Endothelial cell of umbilical vein (primary cell): ENCODE measurements at places on chromosomes 2 and 18. TPM values are rescaled to one million over a fixed set of nuclear protein-coding genes. Genes with fewer than 3 reads are reported as not detected.

HOXD3 gene
- 15.3 and 20.9 TPM in 2 replicates for total RNA-seq

- H3K27ac ChIP-seq: no peak overlapping the region
- no peaks in the 10 kb centered on the region for H3K36me3 ChIP-seq
- no peak overlapping the region for H3K4me3 ChIP-seq
- DNase-seq: no peak
- no peaks in the 10 kb centered on the region for H3K27me3 ChIP-seq
- H3K4me1 ChIP-seq: peaks cover 23% of the 10 kb centered on the region
Measured at GRCh38 chr2:28586867-28587266, 91.0 kb downstream of the PLB1 start.

DNA sequence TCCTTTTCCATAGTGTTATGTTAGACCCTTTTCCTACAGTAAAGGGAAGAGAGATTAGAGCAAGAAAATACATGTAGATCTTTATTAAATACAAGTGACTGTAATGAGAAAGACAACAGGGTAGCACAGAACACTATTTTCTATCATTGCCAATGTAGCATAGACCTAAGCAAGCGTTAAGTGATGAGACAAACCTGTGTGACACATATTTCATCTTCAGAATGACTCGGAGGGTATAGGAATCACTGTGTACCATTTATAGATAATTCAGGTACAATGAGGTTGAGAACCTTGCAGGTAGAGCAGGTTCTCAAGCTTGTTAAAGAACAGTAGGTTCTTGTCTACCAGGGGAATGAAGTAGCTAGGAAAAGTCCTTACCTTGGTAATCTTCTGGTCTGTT is 15.9 kb downstream of the PDIA6 start:
- no peak for DNase-seq
- no peak overlapping the region for H3K27ac ChIP-seq
- H3K27me3 ChIP-seq: no peaks in the 10 kb centered on the region
- peaks cover 36% of the 10 kb centered on the region for H3K36me3 ChIP-seq
- no peaks in the 10 kb centered on the region for H3K4me1 ChIP-seq

PLEK gene
- 0.11 and 0.18 TPM in 2 replicates for total RNA-seq

DNA sequence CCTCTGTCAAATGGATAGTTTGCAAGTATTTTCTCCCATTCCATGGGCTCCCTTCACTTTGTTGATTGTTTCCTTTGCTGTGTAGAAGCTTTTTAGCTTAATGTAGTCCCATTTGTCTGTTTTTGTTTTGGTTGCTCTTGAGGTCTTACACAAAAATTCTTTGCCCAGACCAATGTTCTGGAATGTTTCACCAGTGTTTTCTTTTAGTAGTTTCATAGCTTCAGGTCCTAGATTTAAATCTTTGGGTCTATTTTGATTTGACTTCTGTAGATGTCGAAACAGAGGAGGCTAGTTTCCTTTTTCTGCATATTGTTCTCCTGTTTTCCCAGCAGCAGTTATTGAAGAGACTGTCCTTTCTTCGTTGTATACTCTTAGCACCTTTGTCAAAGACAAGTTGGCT is 351.6 kb downstream of the PTPRM start:
- no peaks in the 10 kb centered on the region for H3K27me3 ChIP-seq
- no peak for DNase-seq
- peaks cover 20% of the 10 kb centered on the region for H3K4me1 ChIP-seq
- H3K36me3 ChIP-seq: no peaks in the 10 kb centered on the region
- no peak overlapping the region for H3K4me3 ChIP-seq

GRCh38 chr2:234677758-234678538 is 181.1 kb upstream of the ARL4C start:
- DNase-seq: no peak
- peaks cover 20% of the 10 kb centered on the region for H3K4me1 ChIP-seq
- no peak overlapping the region for H3K27ac ChIP-seq
- H3K4me3 ChIP-seq: no peak overlapping the region
- H3K27me3 ChIP-seq: no peaks in the 10 kb centered on the region

- H3K36me3 ChIP-seq: no peaks in the 10 kb centered on the region
- H3K27me3 ChIP-seq: no peaks in the 10 kb centered on the region
- no peak overlapping the region for H3K27ac ChIP-seq
- no peaks in the 10 kb centered on the region for H3K4me1 ChIP-seq
- no peak overlapping the region for H3K4me3 ChIP-seq
Measured at GRCh38 chr2:168030862-168031624, 216.4 kb downstream of the STK39 start.

KCNJ3 gene
- not detected in 2 replicates for total RNA-seq

GRCh38 chr18:25827961-25828561 is 262.4 kb downstream of the SS18 start:
- H3K4me3 ChIP-seq: no peak overlapping the region
- H3K27me3 ChIP-seq: no peaks in the 10 kb centered on the region
- H3K4me1 ChIP-seq: peaks cover 4% of the 10 kb centered on the region
- DNase-seq: peak; percentile 37
- H3K36me3 ChIP-seq: no peaks in the 10 kb centered on the region
- no peak overlapping the region for H3K27ac ChIP-seq

MEP1B gene
- total RNA-seq: not detected in 2 replicates

FHOD3 gene
- total RNA-seq: 0.58 and 1.5 TPM in 2 replicates

GRCh38 chr18:59846814-59847490 is 52.8 kb upstream of the PMAIP1 start:
- no peaks in the 10 kb centered on the region for H3K4me1 ChIP-seq
- H3K27me3 ChIP-seq: no peaks in the 10 kb centered on the region
- H3K36me3 ChIP-seq: no peaks in the 10 kb centered on the region
- H3K4me3 ChIP-seq: no peak overlapping the region
- no peak overlapping the region for H3K27ac ChIP-seq
- peak; percentile 52 for DNase-seq

NEB gene
- 1.8 and 3.6 TPM in 2 replicates for total RNA-seq

UBXN2A gene
- total RNA-seq: 16.8 and 19.0 TPM in 2 replicates

DNA sequence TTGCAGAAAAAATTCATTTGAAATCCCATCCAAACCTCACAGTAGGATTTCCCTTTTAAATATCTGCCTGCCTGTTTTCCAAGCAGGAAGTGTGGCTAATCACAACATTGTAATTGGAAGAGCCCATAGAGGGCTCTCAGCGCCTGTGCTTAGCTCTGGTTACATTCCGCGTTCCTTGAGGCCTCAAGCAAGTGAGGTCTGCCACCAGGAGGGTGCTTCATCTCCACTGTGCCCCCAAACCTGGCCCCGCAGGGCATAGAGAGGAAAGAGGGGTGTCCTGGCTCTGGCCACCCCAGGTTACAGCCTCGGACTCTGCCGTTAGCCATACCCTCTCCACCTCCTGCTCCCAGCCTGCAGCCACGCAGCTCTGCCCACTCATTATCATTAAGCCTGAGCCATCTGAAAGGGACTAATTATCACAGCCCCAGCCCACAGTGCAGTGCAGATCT is 214.8 kb downstream of the SP3 start:
- H3K36me3 ChIP-seq: no peaks in the 10 kb centered on the region
- no peaks in the 10 kb centered on the region for H3K4me1 ChIP-seq
- H3K4me3 ChIP-seq: no peak overlapping the region
- H3K27me3 ChIP-seq: peaks cover 10% of the 10 kb centered on the region

DNA sequence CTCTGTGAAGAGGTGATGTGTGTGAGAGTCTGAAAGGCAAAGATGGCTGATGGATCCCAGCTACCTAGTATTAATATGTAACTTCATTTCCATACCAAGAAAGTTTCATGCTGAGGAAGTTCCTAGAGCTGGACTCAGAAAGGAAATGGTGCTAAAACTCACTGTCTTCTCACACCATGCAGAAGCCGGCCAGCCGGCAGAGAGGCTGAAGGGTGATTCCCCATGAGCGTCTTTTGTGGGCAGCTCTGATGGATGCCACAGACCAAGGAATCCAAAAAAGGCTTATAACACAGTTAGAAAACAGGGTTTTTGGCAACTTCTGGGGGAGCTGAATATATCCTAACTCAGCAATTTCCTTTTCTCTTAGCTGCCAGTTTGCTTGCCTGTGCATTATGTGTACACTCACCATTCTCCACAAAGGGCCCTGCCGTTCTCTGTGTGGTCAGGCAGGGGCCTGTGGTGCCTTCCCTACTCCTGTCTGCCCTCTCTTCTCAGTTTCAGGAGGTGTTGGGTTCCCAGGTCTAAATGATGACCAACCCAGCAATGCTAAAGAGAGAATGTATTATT is 289.4 kb downstream of the MTX2 start:
- H3K4me3 ChIP-seq: no peak overlapping the region
- DNase-seq: no peak
- no peaks in the 10 kb centered on the region for H3K27me3 ChIP-seq

DNA sequence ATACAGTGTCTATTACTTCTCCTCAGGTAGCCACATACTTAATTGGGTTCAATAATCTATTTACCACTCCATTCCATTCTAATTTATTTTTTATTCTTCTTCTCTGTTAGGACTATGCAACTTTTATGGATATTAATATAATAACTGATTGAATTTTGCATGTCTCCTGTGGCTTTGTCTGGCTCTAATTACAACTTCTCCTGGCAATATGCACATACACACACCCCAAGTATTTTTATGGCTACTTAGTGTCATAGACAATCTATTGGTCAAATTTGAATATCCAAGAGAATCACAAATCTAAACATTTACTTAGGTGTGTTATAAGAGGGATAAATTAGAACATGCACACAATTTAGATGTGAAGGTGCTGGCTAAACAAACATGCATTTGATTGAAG is 73.1 kb downstream of the BOD1L2 start:
- no peaks in the 10 kb centered on the region for H3K36me3 ChIP-seq
- no peak overlapping the region for H3K27ac ChIP-seq
- no peaks in the 10 kb centered on the region for H3K4me1 ChIP-seq
- no peaks in the 10 kb centered on the region for H3K27me3 ChIP-seq
- no peak for DNase-seq

DNA sequence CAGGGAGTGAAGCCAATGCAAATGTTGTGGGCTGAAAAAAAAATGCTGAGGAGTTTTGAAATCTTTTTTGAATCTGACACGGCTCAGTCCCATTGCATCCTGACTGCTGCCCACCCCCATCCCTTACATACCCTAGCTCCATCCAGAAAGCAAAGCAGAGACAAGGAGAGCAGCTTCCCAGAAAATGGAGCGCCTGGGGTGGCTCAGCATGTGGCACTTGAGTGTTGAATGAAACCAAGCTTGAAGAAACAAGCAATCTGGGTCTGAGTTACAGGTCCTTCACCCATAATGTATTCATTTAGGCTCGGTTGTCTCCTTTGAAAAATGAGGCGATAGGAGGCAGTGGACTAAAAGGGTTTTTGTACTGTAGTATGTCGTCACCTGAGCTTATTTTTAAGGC is 244.2 kb upstream of the ACVR2A start:
- no peak overlapping the region for H3K27ac ChIP-seq
- H3K36me3 ChIP-seq: no peaks in the 10 kb centered on the region
- H3K4me1 ChIP-seq: no peaks in the 10 kb centered on the region
- H3K4me3 ChIP-seq: no peak overlapping the region
- DNase-seq: no peak

DNA sequence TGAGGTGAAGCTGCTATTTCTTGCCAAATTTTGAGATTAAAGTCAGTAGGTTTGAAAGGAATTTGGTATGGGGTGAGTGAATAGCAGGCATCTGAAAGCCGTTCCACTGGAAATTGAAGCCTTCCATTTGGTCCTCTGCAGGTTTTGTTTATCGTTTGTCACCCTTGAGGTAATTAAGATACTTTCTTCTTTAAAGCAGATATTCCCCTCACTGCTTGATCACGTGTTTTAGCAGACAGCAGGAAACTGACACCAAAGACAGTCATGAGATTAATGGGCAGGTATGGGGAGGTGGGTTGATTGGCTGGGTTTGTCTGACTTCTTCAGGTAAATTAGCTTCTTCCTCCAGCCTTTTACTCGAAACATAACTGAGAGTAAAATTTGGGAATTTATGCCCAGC is 10.7 kb downstream of the LPIN1 start:
- no peak overlapping the region for H3K27ac ChIP-seq
- H3K36me3 ChIP-seq: no peaks in the 10 kb centered on the region
- DNase-seq: no peak
- H3K4me3 ChIP-seq: no peak overlapping the region

GRCh38 chr18:4658804-4659203 is 203.7 kb upstream of the DLGAP1 start:
- no peak for DNase-seq
- no peak overlapping the region for H3K4me3 ChIP-seq
- no peaks in the 10 kb centered on the region for H3K27me3 ChIP-seq
- H3K27ac ChIP-seq: no peak overlapping the region

MYCN gene
- total RNA-seq: 3.6 and 6.8 TPM in 2 replicates

GRCh38 chr2:64398516-64399129 is 55.3 kb upstream of the LGALSL start:
- peaks cover 8% of the 10 kb centered on the region for H3K27me3 ChIP-seq
- H3K4me1 ChIP-seq: peaks cover 12% of the 10 kb centered on the region
- no peak overlapping the region for H3K27ac ChIP-seq

DNA sequence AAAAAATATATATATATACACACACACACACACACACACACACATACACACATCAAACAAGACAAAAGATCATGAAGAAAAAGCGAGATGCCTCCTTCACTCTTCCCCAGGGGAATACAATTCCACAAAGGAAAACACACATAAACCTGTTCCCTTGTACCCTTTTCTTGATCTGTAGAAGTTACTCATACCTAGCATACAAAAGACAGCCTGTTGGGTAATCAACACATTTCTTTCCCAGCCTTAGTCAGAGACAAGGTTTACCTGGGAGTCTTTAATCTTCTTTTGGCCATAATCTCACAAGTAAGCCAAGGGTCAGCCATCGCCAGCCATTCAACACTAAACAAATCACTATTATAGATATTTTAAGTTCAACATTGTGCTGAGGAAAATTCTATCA is 407.0 kb downstream of the SUCLG1 start:
- no peaks in the 10 kb centered on the region for H3K4me1 ChIP-seq
- H3K27ac ChIP-seq: no peak overlapping the region
- no peaks in the 10 kb centered on the region for H3K36me3 ChIP-seq
- H3K27me3 ChIP-seq: no peaks in the 10 kb centered on the region
- H3K4me3 ChIP-seq: no peak overlapping the region

GRCh38 chr2:241852981-241853631 is 5.6 kb downstream of the PDCD1 start:
- no peaks in the 10 kb centered on the region for H3K36me3 ChIP-seq
- DNase-seq: no peak
- no peaks in the 10 kb centered on the region for H3K27me3 ChIP-seq

- H3K27me3 ChIP-seq: peaks cover 12% of the 10 kb centered on the region
- no peaks in the 10 kb centered on the region for H3K36me3 ChIP-seq
- H3K4me3 ChIP-seq: no peak overlapping the region
- H3K4me1 ChIP-seq: no peaks in the 10 kb centered on the region
- no peak for DNase-seq
- H3K27ac ChIP-seq: no peak overlapping the region
Measured at GRCh38 chr2:68091439-68092034, 28.7 kb upstream of the C1D start.

GRCh38 chr2:126344493-126344892 is 311.5 kb upstream of the GYPC start:
- no peak overlapping the region for H3K4me3 ChIP-seq
- no peak for DNase-seq
- no peaks in the 10 kb centered on the region for H3K4me1 ChIP-seq

DNA sequence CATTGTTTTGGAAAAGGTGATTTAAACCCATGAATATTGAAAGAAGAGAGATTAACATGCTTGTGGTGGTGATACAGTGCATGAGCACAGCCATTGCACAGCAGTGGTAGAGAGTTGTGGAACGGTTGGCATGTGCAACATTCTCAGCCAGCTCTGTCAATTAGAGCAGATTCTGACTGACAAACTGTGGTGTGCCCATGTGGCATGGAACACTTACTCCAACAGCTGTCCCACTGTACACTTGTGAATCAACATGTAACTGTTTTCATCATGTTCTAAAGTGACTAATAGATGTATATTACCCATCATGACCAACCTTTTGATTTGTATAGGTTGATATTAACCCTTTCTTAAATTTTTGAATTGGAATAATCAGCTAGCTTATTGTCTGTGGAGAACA is 55.6 kb downstream of the PKP4 start:
- H3K36me3 ChIP-seq: no peaks in the 10 kb centered on the region
- no peak overlapping the region for H3K27ac ChIP-seq
- no peak for DNase-seq
- H3K27me3 ChIP-seq: no peaks in the 10 kb centered on the region
- H3K4me1 ChIP-seq: no peaks in the 10 kb centered on the region

AKAIN1 gene
- not detected in 2 replicates for total RNA-seq
